ENCODE measurements at places on chromosomes 2 and 18.
A peak's percentile ranks its signal among the peaks of the same experiment; 100 is the strongest.

DNA sequence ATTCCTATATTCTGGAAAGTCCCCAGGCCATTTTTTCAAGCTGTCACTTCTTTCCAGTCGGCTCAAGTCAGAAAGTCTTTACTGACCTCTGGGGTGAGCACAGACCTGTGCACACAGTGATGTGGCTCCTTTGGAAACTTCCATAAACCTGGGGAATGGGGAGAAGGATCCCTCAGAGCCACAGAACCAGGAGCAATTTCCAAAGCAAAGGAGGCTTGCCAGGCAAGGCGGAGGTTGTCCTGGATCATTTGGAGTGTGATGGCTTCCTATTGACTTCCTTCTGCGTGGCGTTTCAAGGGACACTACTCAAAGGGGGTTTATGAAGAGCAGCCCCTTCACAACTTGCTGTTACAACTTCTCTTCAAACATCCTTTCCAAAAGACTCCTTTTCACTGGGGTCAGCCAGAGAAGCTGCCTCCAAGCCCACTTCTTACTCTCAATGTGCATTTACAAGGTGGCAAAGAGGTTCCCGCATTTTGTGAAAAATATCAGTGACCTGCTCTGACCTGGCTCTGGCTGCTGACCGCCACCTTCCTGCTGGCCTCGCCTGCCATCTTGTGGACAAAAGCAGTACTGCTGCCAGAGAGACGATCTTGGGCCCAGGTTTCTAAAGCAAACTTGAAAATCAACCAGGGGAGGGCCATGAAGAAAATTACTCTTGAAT, 18.2 kb upstream of the TMEM247 start:
- DNase-seq = peak; percentile 43

DNA sequence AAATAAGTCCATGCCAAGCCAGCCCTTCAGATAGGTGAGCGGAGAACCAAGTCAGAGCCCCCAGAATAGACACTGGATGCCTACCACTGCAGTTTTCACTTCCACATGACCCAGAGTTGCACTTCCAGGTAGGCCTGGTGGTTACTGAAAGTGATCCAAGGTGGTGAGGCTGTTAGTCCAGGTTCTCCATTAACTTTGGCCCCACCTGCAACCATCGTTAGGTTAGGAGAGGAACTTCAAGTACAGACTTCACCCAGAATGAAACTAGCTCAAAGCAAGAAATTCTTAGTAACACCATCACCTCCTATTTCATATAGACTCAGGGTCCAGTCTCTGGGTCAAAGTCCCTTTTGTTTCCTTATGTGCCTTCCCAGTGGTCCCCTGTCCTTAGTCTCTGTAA, 293.1 kb upstream of the ID2 start:
- no peak for DNase-seq

DNA sequence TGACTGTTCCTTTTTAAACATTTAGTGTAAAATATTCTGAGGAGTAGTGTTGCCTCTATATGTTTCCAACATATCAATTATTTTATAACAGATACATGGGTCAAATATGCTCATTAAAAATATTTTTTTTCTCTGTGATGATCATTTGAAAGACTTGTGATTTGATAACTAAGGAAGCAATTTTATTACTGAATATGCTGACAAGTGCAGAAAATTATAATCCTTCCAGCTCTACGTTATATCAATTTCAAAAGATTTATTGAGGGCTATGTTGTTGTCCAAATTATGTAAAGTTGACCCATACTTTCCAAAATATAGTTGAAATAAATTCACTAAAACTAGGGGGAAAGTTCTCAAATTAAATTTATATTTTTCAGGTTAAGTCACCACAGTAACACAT, 290.6 kb downstream of the NYAP2 start:
- no peak for DNase-seq

- DNase-seq = no peak
Measured at GRCh38 chr2:73981081-73982001, 3.4 kb upstream of the TET3 start.

DNA sequence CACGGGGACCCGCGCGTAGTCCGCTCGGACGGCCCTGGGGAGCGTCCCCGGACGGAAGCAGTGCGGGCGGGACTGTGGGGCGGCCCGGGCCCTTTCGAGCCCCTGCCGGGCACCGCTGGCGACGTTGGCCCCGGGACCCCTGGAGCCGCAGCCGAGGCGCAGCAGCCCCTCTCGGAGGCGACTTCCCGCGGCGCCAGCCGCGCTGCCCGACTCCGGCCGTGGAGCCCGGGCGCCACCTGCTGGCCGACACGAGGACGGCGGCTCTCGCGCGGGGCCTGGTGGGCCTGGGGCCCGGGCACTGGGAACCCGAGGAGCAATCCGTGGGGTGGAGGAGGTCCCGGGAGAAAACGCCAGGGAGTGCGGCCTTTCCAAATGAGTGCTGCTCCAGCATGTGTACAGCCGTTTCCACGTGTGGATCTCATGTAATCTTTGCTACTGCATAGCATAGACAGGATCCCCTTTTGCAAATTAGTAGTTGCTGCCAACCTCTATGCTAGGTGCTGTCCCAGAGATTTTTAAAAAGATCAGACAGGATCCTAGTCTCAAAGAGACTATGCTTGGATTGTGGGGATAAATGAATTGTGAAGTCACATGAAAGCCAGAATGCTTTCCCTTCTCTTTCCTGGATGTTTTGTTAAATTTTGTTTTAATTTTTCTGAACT, 4.0 kb downstream of the ID2 start:
- peak; percentile 53 for DNase-seq

GRCh38 chr2:121649149-121649595, at the start of gene CLASP1:
Gene CLASP1, minus strand, starts transcription at chr2:121649462. Its CDS starts 43,567 bp downstream, at chr2:121605895.
- DNase-seq = no peak

- DNase-seq = no peak
Measured at GRCh38 chr2:53500181-53500580, 267.4 kb upstream of the CHAC2 start.

- peak; percentile 66 for DNase-seq
Measured at GRCh38 chr2:218607436-218608115, at the start of gene PLCD4. Gene PLCD4, plus strand, starts transcription at chr2:218607899. Its CDS starts 7,841 bp downstream, at chr2:218615740.

DNA sequence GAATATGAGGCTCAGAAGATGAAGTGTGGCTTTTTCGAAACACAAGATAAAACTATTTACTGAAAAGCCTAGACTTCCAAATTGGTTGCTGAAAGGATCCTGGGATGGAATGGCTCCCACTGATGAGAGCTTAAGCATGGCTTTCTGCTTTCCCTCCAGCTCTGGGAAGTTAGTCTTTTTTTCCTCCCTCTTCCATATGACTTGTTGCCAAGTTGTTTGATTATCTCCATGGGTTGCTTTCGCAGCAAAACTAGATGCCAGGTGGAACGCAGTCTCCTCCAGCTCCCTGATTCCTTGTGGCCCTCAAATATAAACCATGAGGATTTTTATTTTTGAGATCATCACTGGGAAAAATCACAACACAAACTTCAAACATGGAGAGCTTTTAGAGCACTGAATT, 276.5 kb downstream of the LRRTM1 start:
- DNase-seq = no peak
